ENCODE measurements at places on chromosomes 13 and 19.

DNA sequence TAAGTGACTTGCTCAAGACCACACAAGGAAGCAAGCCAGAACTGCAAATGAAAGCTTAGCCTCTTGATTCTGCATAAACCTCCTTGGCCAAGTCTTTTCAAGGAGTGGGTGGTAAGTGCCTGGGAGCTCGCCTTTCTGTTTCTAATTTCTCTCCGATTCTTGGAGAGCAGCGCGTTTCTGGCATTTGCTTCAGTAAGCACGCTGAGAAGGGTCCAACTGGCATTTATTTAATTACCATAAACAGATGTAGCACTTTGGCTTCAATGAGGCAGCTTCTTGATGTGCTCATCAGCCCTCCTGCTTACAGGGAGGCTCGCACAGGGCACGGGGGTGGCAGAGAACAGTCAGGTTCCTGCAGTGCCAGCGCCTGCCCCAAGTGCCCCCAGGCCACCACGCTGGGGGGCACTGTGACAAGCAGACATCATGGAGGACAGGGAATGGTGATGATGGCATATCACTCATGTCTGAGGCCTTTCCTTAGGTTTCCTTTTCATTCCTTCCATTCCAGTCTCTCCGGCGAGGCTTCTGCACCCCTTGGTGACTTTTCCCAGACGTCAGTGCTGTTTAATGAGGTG, 13.3 kb downstream of the SIAH3 start:
- no peak for DNase-seq

GRCh38 chr13:91725646-91726045, 327.2 kb downstream of the GPC5 start:
- no peak for DNase-seq

- DNase-seq = no peak
Observed at GRCh38 chr13:24348797-24349515, 39.6 kb downstream of the C1QTNF9 start.

- DNase-seq = no peak
Observed at GRCh38 chr13:83829810-83830209, 52.5 kb downstream of the SLITRK1 start.

DNA sequence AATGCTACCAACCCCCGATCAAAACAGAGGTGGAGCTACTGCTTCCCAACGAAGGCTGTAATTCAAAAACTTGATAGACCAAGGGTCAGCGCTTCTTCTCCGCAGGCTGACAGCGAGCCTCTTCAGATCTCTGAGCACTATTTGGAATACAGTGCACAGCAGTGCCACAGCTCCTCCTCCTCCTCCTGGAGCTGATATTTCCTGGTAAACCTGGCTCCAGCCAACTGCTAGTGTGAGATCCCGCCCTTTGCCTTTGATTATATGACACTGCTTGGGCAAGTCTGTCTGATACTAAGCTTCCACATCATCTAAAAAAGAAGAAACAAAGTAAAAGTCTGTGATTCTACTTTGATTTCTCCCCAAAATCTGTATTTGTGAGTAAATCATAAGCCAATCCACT, 710.5 kb downstream of the DACH1 start:
- DNase-seq = no peak

DNA sequence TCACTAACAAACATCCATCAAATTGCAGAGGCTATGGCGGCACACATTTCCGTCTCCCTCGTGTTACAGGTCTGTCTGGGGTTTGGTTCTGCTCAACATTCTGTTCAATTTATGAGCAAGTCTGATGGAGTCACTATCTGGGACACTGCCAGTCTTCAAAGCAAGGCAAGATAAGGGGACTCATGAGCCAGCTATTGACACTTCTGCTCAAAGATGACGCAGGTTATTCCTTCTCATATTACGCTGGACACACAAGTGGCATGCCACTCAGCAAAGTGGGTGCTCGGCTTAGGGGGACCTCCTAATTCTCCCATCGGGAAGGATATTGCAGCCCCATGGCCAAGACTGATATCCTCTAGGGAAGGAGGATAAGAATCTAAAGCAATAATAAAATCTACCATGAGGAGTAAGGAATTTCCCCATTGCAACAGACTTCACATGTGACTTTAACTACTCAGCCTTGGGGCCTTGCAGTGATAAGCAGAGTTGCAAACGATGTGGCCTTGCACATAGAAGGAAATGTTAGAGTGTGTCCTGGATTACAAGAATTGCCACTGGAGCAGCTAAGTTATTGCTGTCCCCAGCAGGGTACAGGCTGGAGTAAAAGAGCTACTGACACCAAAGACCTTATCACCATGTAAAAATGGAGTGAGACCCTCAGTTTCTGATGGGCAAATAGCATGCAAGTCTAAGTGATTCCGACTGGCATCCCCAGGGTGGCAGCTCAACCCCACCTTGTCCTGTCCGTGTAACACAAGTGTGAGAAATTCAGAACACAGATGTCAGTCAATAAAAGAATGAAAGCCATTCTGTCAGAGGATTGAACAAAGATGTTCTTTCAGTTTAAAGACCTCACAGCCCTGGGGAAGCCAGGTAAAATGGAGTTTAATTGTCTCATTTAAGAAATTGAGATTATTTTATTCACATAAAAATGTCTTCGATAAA, 306.1 kb downstream of the IRS2 start:
- DNase-seq = no peak

- DNase-seq = no peak
Observed at GRCh38 chr13:110841846-110842245, 73.0 kb downstream of the ANKRD10 start.

DNA sequence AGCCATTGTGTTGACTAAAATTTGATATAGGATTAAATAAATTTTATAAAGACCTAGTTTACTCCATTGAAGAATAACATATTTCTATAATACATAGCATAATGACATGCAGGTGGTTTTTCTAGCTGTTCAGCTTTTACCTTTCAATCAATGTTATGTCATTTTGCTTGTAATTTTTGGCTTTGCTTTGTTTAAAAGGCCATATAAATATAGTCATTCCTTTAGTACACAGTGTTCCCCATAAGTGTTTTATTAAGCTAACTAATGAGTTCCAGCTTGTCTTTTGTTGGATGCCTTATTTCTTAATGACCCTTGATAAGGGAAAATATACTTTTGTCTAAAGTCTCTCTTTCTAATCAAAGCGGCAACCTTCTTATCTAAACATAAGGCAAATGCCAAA, 906.3 kb upstream of the GPC6 start:
- no peak for DNase-seq

- no peak for DNase-seq
Observed at GRCh38 chr13:50460358-50460757, 383.1 kb downstream of the DLEU7 start.

DNA sequence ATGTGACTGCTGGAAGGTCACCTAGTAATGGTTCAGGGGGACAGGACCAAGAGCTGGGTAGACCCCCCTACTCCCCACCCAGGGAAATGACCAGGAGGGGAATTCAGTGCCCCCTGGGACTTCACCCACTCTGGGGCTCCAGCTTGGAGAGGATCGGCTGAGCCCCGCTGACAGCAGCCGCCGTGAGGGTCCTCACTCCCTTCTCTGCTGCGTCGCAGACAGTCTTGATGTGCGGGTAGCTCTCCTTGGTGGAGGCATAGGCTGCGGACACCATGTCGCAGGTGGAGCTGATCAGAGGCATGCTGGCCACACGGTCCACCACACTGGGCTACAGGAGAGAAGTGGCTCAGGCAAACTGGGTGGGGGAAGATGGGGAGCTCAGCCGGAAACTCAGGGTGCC, 7.8 kb downstream of the PLIN3 start:
- no peak for DNase-seq

GRCh38 chr13:39988351-39988750, 332.9 kb downstream of the COG6 start:
- DNase-seq = no peak

DNA sequence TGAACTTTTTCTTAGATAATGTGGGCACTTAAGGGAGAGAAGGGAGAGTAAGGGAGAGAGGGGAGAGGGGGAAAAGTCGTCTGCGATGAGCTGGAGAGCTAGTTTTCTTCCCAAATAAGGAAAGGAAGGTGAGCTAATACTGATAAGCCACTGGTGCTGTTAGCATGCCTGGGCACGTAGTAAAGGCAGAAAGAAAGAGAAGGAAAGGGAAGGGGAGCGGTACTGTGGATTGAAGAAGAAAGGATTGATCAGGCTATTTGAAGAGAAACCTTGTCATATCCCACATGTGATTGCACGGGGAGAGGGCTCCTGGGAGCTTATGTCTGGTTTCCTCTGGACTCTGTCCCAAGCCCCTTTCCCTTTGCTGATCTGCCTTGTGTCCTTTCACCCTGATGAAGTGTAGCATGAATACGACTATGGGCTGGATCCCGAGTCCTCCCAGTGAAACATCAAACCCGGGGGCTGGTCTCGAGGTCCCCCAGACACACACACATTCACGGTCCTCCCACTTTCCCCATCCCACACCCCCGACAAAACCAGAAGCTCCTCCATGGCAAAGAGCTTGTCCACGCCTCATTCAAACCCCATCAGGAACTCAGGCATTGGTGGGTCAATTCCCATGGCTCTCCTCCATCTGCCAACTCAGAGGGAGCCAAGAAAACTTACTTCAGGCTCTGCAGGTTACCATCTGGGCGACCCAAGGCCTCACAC, 30.6 kb downstream of the NLRP13 start:
- no peak for DNase-seq

DNA sequence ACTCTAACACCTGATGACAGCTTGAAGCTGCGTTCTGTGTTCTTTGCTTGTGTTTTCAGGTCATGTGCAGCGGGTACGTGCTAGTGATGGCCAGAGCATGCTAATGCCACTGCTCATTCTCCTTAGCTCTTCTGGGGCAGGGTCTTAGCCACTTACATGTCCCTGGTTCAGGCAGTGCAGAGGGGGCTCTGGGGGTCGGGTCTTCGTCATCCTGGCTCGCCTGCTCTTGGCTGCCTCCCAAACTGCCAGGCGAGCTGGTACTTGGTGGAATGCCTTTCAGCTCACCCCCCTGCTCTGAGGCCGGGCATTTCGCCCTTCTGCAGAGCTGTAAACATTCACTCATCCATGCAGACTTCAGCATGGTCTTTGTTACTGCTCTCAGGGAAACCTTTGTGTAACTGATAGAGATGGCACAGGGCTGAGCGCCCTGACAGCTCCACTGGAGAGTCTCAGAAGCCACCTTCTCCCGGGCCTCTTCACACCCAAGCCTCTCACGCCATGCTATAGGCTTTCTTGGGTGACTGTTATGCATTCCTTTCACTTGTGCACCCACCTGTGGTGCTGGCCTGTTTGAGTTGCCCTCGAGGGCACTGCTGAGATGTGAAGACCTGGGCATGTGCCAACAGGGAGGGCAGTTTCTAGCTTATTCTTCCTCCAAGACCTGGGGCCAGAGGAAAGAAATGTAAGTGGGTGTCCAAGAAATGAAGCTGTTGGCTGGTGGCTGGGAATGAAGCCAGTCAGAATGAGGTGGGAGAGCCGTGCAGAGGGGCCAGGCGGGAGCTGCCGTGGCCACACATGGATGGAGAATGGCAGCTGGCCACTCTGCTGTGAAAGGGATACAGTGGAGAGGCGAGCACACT, 24.4 kb downstream of the FAM124A start:
- DNase-seq = no peak

DNA sequence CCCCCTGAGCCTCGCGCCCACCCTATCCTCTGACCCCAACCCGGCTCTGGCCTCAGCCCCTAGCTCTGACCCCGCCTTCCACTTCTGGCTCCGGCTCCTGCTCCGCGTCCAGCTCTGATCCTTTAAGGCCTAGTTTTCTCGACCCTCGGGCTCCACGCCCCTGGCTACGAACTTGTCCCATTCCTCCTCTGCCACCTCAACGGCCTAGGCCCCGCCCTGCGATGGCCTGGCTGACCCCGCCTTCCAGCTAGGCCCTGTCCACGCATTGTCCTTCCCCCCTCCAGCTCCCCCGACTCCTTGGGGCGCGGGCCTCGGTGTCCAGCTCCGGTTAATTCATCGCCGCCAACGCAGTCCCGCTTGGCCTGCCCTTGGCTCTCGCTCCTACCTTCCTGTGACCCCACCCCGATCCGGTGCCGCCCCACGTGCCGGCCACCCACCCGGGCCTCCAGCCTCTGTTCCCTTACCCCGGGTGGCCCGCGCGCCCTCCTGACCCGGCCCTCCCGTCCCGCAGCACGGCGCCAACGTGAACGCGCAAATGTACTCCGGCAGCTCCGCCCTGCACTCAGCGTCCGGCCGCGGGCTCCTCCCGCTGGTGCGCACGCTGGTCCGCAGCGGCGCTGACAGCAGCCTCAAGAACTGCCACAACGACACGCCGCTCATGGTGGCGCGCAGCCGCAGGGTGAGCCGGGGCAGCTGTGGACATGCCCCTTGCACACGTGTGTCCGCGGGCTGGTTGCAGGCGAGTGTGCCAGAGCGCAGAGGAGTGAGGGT, 9.4 kb downstream of the BCL3 start:
- no peak for DNase-seq

DNA sequence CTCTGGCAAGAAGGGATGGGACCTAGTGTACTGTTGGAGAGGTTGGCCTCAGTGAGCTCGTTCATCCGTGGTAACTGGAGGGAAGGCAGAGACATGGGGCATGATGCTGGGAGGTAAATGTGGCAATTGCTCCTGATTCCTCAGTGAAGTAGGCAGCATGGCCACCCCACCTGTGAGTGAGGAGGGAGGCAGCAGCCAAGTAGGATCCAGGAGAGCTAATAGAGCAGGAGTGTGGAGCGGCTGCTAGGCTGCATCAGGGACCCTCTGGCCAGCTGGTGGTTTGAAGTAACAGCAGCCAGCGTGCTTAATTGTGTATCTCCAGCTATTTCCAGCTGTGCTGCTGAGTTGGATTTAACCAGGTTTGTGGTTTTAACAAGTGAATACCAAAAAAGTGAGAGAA, 24.7 kb downstream of the TM9SF2 start:
- DNase-seq = no peak

DNA sequence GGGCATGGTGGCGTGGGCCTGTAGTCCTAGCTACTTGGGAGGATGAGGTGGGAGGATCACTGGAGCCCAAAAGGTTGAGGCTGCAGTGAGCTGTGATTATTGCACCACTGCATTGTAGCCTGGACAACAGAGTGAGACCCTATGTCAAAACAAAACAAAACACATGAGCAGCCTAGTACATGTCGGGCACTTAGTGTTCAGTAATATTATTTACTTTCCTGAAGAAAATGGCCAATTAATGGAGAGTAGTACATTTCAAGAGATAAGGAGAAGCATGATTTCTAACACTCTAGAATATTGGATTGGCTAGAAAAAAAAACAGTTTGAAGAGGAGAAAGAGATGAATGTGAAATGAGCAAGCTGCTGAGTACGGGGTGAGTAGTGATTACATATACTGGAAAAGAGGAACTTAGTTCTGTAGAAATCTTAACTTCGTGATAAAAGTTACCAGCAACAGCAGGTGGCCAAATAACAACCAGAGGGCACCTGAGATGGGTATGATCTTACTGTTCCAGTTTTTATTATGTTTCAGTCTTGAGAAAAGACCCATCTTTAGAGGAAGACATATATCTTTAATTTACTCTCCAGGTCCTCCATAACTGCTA, 36.2 kb downstream of the SPATA13 start:
- no peak for DNase-seq

GRCh38 chr13:107580741-107581412, 634.5 kb downstream of the LIG4 start:
- DNase-seq = no peak

- DNase-seq = no peak
Observed at GRCh38 chr13:43348397-43348796, 325.0 kb downstream of the DNAJC15 start.

- DNase-seq = no peak
Observed at GRCh38 chr13:43558939-43559338, 227.8 kb downstream of the ENOX1 start.

All from brain pericyte (primary cell).